NCI-H1436 (cell line): ENCODE measurements at places on chromosomes 7 and 10.

- DNase-seq: no peak
These were observed 17.1 kb downstream of the TRIM24 start for GRCh38 chr7:138477081-138477578.

- no peak for DNase-seq
These were observed 24.9 kb downstream of the ZNF783 start for GRCh38 chr7:149286811-149287400.

DNA sequence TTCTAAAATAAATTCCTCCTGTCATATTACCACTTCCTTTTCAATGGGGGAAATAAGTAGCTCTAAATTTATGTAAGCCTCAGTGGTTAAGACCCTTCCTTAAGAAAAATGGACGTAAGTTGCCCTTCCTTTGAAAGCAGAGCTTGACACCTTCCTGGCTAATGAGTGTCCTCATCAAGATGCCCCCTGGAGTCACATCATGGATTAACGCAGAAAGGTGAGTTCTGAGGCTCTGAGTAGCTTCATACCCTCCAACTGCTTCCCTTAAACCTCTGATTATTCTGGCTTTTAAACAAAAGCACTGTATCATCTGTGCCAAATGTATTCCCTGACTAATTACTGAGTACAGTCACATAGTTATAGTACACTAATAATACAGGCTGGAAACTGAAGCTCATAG lies 14.7 kb downstream of the KCTD7 start:
- no peak for DNase-seq

GRCh38 chr10:124000792-124001201 lies 92.6 kb downstream of the CHST15 start:
- no peak for DNase-seq
